ENCODE measurements at places on chromosomes 4 and X.

DNA sequence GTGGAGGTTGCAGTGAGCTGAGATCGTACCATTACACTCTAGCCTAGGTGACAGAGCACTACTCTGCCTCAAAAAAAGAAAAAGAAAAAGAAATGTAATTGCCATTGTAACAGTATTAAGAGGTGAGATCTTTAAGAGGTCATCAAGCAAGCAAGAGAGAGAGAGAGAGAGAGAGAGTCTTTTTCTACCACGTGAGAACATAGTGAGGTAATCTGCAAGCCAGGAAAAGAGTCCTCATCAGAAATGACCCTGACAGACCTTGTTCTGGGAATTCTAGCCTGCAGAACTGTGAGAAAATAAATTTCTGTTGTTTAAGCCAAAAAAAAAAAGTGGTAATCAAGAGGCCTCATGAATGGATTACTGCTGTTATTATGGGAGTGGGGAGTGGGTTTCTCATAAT, 14.9 kb downstream of the GPKOW start:
- no peaks in the 10 kb centered on the region for H3K4me1 ChIP-seq
- H3K27ac ChIP-seq, result no peak overlapping the region
- no peaks in the 10 kb centered on the region for H3K27me3 ChIP-seq
- no peak for DNase-seq

GRCh38 chr4:26687728-26688127, 103.8 kb downstream of the TBC1D19 start:
- no peaks in the 10 kb centered on the region for H3K27me3 ChIP-seq
- no peak overlapping the region for H3K4me3 ChIP-seq
- DNase-seq, result no peak
- H3K36me3 ChIP-seq, result no peaks in the 10 kb centered on the region
- no peak overlapping the region for H3K27ac ChIP-seq

GRCh38 chr4:185697488-185697887, 114.5 kb downstream of the SORBS2 start:
- peaks cover 13% of the 10 kb centered on the region for H3K27me3 ChIP-seq
- no peak overlapping the region for H3K27ac ChIP-seq
- no peak for DNase-seq
- no peaks in the 10 kb centered on the region for H3K4me1 ChIP-seq
- no peak overlapping the region for H3K4me3 ChIP-seq
- no peaks in the 10 kb centered on the region for H3K36me3 ChIP-seq

- no peaks in the 10 kb centered on the region for H3K27me3 ChIP-seq
- H3K27ac ChIP-seq, result peak overlapping the region; percentile 96
- no peaks in the 10 kb centered on the region for H3K36me3 ChIP-seq
- peak overlapping the region; percentile 80 for H3K4me3 ChIP-seq
- peaks cover 17% of the 10 kb centered on the region for H3K4me1 ChIP-seq
- no peak for DNase-seq
Observed at GRCh38 chrX:24464498-24464835, 619 bp upstream of the PDK3 start.

- DNase-seq, result no peak
- no peaks in the 10 kb centered on the region for H3K27me3 ChIP-seq
- H3K4me3 ChIP-seq, result no peak overlapping the region
- H3K27ac ChIP-seq, result no peak overlapping the region
Observed at GRCh38 chr4:32929796-32930699, 2209.9 kb downstream of the PCDH7 start.

DNA sequence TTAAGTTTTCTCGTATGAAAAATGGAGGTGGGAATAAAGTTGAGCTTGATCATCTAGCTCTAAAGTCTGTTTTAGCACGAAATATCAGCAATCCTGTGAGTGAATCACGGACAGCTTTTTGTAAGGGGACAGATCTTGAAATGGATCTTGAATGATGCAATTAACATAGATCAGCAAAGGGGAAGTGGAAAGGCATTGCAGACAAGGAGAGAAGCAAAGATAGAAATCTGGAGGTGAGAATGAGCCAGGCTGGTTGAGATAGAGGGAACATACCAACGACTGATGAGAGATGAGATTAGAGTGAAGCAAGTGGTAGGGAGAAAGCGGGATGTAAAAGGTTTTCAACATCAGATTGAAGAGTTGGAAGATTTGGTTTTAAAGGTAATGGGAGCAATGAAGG, 4.6 kb upstream of the DGKK start:
- DNase-seq, result no peak
- H3K36me3 ChIP-seq, result no peaks in the 10 kb centered on the region
- no peak overlapping the region for H3K27ac ChIP-seq
- no peak overlapping the region for H3K4me3 ChIP-seq
- peaks cover 28% of the 10 kb centered on the region for H3K27me3 ChIP-seq

- H3K27ac ChIP-seq, result no peak overlapping the region
- no peak for DNase-seq
- peaks cover 18% of the 10 kb centered on the region for H3K4me1 ChIP-seq
Observed at GRCh38 chr4:121070274-121070673, 2.1 kb downstream of the NDNF start.

DNA sequence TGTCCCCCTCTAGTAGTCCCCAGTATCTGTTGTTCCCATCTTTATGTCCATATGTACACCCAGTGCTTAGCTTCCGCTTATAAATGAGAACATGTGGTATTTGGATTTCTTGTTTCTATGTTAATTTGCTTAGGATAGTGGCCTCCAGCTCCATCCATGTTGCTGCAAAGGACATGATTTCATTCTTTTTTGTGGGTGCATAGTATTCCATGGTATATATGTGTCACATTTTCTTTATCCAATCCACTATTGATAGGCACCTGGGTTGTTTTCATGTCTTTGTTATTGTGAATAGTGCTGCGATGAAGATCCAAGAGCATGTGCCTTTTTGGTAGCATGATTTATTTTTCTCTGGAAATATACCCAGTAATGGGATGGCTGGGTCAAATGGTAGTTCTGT, 6.3 kb downstream of the RAP1GDS1 start:
- H3K27ac ChIP-seq, result peak overlapping the region; percentile 11
- H3K27me3 ChIP-seq, result no peaks in the 10 kb centered on the region
- no peak overlapping the region for H3K4me3 ChIP-seq
- no peak for DNase-seq
- H3K4me1 ChIP-seq, result peaks cover 56% of the 10 kb centered on the region

DNA sequence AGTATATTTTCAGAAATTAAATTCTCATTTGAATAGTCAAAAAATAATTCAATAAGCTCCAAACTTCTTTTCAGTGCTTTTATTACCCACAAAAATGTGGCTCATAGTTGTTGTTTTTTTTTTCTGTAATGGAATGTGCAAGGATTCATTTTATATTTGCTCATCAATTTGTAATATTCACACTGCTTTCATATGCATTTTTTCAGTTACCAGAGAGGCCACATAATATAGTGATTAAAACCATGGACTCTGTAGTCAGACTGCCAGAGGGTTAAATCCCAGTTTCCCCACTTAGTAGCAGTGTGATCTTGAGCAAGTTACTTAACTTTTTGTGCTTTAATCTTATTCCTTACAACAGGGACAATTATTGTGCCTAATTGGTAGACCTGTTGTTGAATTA, 64.5 kb downstream of the FAM9B start:
- H3K4me3 ChIP-seq, result no peak overlapping the region
- no peaks in the 10 kb centered on the region for H3K36me3 ChIP-seq
- no peak overlapping the region for H3K27ac ChIP-seq
- no peaks in the 10 kb centered on the region for H3K4me1 ChIP-seq
- DNase-seq, result no peak

DNA sequence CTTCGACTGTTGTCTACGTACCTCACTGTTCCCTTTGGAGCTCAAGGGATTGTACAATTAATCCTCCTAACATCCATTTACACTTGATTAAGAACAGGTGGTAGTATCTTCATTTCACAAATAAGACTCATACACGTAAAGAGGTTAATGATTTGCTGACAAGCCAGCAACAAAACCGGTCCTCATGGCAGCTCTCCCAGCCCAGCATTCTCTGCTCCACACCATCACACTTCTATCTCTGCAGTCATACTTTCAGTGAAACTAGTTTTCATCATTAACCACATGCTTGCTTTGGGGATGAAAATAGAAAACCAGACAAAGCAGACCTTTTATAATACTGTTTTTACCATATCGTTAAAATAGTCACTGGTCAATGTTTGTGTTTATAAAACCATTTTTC, 28.7 kb upstream of the CASK start:
- H3K4me1 ChIP-seq, result no peaks in the 10 kb centered on the region
- no peak overlapping the region for H3K4me3 ChIP-seq
- no peak for DNase-seq
- H3K36me3 ChIP-seq, result no peaks in the 10 kb centered on the region
- no peaks in the 10 kb centered on the region for H3K27me3 ChIP-seq

DNA sequence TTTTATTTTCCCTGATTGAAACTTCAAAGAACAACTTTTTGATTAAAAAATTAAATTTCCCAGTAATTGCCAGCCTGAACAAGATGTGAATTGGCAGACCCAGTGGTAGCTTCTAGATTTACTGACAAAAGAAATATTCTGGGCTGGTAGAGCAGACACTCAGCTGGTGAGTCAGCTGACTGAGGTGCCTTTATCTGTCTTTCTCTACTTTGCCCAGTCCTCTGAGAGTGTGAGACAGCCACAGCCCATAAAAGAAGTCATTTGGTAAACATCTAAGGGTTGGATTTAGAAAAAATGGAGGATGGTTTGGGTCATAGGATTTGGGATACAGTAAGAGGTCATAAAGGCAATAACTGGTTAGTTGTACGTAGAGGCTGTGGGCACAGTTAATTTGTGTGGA, 54.5 kb downstream of the CCSER1 start:
- no peaks in the 10 kb centered on the region for H3K27me3 ChIP-seq
- no peaks in the 10 kb centered on the region for H3K36me3 ChIP-seq
- DNase-seq, result no peak
- H3K4me1 ChIP-seq, result no peaks in the 10 kb centered on the region

DNA sequence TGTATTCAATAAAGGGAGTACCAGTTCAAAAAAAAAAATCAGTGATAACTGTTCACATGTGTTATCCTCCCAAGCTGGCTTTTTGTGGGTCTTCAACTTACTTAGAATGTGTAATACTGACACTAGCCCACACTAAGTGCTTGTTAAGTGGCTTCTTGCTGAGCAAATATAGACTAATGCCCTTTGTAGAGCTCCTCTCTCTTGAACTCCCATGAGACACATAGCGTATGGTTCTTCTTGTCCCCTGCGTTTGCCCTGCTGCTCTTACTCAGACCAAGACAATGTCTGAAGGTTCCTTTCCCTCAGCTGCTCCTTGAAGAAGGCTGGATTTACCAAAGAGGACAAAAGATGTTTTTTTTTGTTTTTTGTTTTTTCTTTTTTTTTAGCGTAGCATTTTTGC, 110.9 kb downstream of the FRAS1 start:
- H3K4me1 ChIP-seq, result no peaks in the 10 kb centered on the region
- no peak for DNase-seq

GRCh38 chr4:106671716-106672115, 303.1 kb upstream of the GIMD1 start:
- no peaks in the 10 kb centered on the region for H3K36me3 ChIP-seq
- no peaks in the 10 kb centered on the region for H3K27me3 ChIP-seq
- H3K4me3 ChIP-seq, result no peak overlapping the region
- H3K4me1 ChIP-seq, result no peaks in the 10 kb centered on the region

GRCh38 chr4:97359826-97360225, 783.5 kb downstream of the STPG2 start:
- no peaks in the 10 kb centered on the region for H3K36me3 ChIP-seq
- no peak overlapping the region for H3K4me3 ChIP-seq
- H3K27me3 ChIP-seq, result no peaks in the 10 kb centered on the region
- no peaks in the 10 kb centered on the region for H3K4me1 ChIP-seq
- no peak for DNase-seq

DNA sequence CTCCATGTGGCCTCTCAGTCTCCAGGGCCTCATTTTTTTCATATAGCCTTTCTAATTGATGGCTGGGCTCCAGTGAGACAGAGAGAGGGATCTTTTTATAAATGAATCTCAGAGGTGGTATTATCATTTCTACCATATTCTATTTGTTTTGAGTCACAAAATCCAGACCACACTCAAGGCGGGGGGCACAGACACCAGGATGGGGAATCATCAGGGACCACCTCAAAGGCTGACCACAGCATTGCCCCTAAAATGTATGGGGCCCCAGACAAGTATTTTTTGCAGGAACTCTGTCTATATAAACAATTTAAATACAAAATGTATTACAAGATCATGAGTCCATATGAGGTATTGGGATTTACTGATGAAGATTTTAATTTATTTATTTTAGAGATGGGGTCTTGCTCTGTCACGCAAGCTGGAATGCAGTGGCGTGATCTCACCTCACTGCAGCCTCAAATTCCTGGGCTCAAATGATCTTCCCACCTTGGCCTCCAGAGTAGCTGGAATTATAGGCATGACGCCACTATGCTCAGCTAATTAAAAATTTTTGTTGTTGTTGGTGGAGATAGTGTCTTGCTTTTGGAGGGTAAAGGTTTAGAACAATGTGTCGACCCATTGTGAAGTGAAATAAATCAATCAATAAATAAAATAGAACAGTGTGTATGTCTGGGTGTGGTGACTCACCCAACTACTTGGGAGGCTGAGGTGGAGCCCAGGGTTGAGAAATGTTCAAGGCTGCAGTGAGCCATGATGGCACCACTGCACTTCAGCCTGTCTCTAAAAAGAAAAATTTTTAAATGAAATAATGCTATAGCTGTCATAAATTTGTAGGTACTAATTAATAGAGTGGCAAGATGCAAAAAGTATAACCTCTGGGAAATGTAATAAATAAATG, 29.4 kb downstream of the WDR13 start:
- no peak for DNase-seq
- peaks cover 2% of the 10 kb centered on the region for H3K4me1 ChIP-seq
- no peak overlapping the region for H3K4me3 ChIP-seq
- no peak overlapping the region for H3K27ac ChIP-seq
- H3K27me3 ChIP-seq, result no peaks in the 10 kb centered on the region

DNA sequence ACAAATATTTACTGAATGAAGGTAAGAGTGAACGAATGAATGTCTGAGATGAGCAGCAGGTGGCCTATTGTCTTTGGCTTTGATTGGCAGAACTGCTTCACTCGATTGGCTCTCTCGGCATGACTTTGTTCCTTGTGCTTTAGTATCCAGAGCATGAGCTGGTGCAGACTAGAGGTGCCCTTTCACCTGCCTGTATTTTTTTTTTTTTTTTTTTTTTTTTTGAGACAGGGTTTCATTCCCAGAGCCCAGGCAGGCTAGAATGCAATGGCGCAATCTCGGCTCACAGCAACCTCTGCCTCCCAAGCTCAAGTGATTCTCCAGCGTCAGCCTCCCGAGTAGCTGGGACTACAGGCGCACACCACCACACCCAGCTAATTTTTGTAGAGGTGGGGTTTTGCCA, 38.9 kb downstream of the SRPX2 start:
- no peaks in the 10 kb centered on the region for H3K27me3 ChIP-seq
- H3K4me1 ChIP-seq, result no peaks in the 10 kb centered on the region
- no peaks in the 10 kb centered on the region for H3K36me3 ChIP-seq
- no peak for DNase-seq

DNA sequence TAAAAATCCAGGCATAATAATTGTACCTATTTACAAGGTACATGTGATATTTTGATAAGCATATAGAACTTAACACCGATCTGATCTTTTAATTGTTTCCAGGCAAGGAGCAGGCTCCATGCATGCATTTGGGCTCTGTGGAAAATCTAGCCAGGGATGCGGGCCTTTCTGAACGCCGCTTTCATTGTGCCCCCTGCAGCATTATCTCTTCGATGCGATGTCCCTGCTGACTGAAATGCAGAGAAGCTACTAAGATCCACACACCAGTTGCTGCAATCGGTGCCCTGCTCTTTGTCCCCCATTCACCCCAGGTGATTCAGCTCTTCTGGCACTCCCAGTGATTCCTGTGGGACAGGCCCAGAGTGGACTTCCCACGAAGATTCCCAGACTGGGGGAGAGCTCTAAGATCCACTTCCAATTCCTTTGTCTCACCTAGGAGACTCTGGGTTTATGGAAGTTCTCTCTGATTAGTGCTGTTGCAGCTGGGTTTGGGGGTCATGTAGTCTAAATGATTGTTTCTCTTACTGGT, 254.3 kb upstream of the AGA start:
- no peak overlapping the region for H3K4me3 ChIP-seq
- no peak overlapping the region for H3K27ac ChIP-seq
- DNase-seq, result no peak
- no peaks in the 10 kb centered on the region for H3K36me3 ChIP-seq

Measured in effector memory CD8-positive, alpha-beta T cell (primary cell).